ENCODE measurements at places on chromosomes 1 and 21.
A peak's percentile ranks its signal among the peaks of the same experiment; 100 is the strongest.

GRCh38 chr1:188426561-188426960 is 1597.8 kb downstream of the PLA2G4A start:
- DNase-seq = no peak

GRCh38 chr1:163744301-163744887 is 422.6 kb downstream of the NUF2 start:
- no peak for DNase-seq

DNA sequence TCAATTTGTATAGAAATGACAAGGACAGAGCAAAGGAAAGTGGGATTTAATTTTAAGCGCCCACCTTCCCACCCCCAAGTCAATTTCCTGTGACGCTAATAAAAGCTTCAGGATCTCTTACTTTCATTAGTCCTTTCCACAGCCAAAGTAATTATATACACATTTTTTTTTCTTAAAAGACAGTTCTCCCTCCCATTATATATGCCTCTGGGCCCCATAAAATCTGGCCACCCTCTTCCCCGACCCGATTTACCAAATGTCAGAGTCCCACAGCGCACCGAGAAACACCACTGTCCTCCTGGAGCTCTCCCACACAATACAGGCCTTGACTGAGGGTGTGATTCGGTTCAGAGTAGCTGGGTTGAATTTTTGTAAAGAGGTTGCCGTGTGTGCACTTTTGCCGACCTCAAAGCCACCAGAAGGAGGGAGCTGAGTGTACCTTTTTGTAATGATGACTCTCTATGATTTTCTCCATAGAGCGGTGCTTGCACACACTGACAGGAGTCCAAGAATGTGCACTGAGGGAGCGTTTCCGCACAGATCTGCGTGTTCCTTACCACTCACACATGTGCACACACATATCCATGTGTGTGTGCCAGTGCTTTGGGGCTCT is 26.2 kb upstream of the IL10 start:
- no peak for DNase-seq

GRCh38 chr1:6612641-6613360 is 730 bp upstream of the PHF13 start:
- peak; percentile 65 for DNase-seq

GRCh38 chr1:23475641-23476040 is 8.3 kb downstream of the ASAP3 start:
- no peak for DNase-seq

DNA sequence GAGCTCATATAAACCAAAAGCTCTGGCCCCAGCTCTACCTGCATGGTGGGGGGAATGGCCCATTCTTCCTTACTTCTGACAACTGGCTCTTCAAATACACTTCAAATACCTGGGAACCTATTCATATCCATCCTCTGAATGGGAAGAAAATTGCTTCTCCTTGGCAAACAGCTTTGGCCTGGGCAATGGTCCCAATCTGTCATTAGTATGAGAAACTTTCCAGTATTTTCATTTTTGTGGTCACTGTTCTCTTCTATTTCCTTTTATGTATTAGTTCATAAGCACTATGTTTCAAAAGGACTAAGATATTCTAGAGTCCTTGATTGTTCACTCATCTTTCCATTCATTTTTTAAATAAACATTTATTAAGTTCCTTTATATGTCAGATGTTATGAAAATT is 5.2 kb upstream of the HSD3B2 start:
- no peak for DNase-seq

GRCh38 chr1:201229095-201229494 is 38.5 kb downstream of the IGFN1 start:
- peak; percentile 14 for DNase-seq

GRCh38 chr1:235503403-235504121 is 690 bp downstream of the B3GALNT2 start:
- DNase-seq = peak; percentile 65

- no peak for DNase-seq
These were observed 74.8 kb downstream of the PLD5 start for GRCh38 chr1:242449661-242450060.

- no peak for DNase-seq
These were observed 819 bp downstream of the PYHIN1 start for GRCh38 chr1:158932171-158932570.

GRCh38 chr1:1144843-1145546 is 28.7 kb upstream of the TTLL10 start:
- DNase-seq = peak; percentile 89

DNA sequence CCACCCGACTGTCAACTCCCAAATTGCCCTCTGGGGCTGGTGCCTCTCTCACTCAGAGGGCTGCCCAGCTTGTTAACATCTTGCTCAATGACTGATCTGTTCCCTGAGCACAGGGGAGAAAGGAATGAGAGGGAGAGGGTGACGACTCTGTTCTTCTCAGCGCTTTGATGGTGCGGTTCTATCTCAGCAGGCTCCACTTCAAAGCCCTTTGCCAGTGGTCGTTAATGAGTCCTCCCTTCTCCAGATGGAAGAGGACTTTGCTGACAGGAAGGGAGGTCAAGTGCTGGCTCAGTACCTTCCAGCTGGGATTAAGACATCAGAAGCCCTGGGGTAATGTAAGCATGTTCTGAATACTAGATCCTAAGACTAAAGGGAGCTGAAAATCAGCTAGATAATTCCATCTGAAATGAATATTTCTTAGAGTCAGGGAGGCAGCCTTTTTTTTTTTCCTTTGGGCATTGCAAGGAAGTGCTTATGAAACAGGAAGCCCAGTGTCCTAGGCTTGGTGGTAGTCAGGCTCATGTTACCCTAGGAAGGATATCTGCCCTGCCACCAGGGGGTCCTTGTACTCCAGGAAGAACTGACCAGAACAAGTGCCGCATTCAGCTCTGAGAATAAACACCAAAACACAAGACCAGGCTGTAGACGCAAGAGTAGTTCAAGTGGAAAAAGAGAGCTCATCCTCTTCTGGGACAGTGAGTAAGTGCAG is 4.7 kb downstream of the FMOD start:
- no peak for DNase-seq

Measured in colonic mucosa (tissue), 4 donors.